ENCODE measurements at places on chromosomes 13 and 19.

- no peak for DNase-seq
Measured at GRCh38 chr13:21318891-21319532, 140.1 kb downstream of the ZDHHC20 start.

DNA sequence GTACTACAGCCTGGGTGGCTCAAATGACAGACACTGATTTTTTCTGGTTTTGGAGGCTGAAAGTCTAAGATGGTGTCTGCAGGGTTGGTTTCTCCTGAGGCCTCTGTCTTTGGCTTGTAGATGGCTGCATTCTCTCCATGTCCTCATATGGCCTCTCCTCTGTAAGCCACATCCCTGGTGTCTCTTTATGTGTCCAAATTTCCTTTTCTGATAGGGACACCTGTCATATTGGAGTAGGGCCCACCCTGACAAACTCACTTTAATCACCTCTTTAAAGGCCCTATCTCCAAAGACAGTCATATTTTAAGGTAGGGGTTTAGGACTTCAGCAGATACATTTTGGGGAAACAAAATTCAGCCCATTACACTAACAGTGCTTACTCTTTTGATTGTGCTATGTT, 32.0 kb upstream of the WASF3 start:
- DNase-seq, result no peak

DNA sequence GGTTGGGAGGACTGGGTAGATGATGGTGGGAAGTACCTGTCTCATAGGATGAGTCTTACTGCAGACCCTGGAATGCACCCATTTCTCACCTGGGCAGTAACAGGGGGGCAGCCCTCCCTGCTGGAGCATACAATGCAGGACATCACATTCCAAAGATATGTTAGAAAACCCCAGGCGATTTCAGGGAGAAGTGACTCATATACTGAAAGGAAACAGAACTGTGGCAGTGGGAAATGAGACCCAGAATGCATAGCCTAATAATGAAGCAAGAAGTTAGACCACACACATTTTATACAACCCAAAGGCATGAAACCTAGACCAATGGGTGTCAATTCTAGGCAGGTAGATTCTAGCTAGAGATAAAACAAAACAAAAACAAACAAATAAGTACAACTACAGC, 402.7 kb downstream of the IRS2 start:
- DNase-seq, result peak; percentile 91

DNA sequence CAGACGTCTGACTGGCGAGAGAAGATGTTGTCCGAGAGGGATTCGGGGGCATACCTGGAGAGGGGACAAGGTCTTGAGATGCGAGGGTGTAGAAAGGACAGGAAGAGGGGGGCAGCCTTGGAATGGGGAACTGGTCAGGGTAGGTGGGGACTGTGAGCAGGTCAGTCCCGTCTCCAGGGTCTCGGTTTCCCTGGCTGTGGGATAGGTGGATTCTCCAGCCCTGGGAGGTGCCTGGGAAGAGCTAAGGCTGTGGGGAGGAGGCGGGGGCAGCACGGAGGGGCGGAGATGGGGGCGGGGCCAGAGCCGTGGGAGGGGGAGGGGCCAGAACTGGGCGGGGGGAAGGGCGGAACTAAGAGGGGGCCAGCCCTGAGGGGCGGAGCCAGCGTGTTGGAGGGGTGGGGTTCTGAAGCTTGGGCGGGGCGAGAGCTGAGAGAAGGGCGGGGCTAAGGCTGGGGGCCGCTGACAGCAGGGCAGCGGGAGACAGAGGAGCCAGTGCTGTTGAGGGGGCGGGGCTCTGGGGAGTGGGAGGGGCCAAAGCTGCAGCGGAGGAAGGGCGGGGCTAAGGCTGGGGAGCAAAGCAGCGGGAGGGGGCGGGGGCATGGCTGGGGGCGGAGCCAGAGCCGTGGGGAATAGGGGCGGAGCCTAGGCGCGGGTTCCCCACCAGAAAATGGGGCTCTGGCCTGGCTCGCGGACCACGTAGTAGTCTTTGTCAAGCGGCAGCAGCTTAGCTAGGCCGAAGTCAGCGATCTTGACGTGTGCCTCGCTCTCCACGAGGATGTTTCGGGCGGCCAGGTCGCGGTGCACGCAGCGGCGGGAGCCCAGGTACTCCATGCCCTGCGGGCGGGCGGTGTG, 9.5 kb upstream of the INSL3 start:
- peak; percentile 83 for DNase-seq

DNA sequence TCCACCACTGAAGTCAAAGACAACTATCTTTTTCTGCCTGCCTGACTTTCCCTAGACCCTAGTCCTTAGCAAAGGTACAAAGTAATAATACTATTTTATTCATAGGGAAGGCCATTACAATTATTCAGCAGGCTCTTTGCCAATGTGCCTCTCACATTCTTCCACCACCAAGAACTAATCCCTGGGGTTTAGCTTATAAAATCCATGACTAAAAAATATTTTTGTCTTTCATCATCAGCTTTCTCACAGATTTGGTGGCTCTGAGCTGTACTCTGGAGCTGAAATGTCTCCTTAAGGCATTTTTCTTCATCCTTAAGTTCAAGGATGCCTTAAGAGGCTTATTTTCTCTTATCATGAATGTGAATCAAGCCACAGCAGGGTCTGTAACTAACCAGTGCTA, 96.1 kb downstream of the OXGR1 start:
- DNase-seq, result peak; percentile 88

- DNase-seq, result no peak
Measured at GRCh38 chr13:98143157-98143553, 261 bp downstream of the FARP1 start.

DNA sequence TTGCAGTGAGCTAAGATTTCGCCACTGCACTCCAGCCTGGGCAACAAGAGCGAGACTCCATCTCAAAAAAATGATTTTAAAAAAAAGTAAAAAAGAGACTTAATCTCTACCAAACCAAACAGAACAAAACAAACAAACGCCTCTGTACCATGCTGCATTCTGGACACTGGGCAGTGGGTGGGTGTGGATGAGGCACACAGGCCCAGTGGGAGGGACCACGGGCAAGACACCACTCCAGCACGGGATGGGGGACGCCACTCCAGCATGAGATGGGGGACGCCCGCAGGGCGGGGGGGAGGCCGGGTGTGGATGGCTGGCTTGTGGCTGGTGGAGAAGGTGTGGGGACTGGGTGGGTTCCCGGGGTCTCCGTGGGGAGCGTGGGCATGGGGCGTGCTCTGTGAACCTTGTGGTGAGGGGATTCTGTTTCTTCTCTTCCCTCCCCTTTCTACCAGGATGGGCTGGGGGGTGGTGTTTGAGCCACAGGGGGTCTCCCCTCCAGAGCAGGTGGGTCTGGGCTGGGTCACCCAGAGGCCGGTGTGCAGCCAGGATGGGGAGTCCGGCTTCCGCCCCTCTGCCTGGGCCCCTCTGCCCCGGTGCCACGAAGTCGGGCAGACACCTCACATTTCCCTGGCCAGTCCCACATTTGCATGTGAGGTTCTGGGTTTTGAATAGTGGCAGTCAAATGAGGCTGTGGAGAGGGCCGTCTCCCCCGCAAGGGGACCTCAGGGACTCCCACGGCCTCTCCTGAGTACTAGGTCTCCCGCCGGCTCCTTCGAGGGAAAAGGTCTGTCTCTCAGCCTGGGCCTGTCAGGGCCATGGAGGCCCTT, 23.9 kb upstream of the MATK start:
- DNase-seq, result no peak

DNA sequence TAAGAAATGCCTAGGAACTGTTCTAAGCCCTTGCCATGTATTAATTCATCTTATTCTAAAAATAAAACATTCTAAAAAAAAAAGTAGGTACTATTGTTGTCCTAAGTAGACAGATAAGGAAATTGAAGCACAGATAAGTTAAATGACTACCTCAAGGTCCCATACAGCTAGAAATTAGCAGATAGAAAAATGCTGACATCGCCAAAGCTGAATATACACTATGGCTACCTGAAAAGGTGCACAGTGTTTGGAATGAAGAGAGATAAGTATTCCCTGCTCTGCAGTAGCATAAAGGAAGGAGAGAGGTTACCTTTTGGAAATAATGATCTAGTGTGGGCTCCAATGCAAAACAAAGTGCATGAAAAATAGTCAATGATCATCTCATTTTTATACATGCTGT, 65.3 kb downstream of the DCT start:
- no peak for DNase-seq

- peak; percentile 18 for DNase-seq
Measured at GRCh38 chr19:2775556-2776430, 7.3 kb downstream of the SGTA start.

GRCh38 chr13:23470790-23471614, 37.5 kb upstream of the SACS start:
- peak; percentile 55 for DNase-seq

- no peak for DNase-seq
Measured at GRCh38 chr19:50550594-50550966, 17.7 kb downstream of the LRRC4B start.

DNA sequence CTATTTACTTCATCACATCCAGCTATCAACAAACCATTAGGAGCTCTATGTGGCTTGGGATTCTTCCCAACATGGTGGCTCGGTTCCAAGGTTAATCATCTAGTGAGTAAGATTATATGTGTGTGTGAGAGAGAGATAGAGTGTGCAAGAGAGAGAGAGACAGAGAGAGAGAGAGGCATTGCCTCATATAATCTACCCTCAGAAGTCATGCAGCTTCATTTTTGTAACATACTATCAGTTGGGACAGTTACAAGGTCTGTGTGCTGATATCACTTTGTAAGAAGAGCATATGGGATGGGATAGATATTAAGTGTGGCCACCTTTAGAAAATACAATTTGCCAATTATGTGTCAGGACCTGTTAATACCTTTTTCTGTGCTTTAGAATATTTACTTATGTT, 104.1 kb downstream of the NDFIP2 start:
- DNase-seq, result no peak

DNA sequence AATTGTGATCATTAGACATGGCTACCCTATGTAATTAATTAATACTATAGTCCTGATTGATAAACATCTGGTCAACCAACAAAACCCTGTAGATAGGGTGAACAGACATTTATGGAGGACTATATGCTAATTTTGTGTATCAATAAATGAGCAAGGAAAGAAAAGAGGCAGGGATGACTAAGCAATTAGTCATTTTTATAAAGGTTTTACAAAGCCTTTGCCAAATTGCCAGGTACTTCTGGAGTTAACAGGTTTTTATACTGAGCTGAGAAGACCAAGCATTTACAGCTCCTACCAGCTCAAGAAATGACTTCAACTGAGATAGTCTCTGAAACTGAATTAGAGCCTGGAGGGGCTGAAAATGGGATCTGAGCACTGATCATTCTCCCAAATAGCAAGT, 186.8 kb upstream of the PRR20A start:
- DNase-seq, result no peak

All from fibroblast of skin of right biceps (primary cell).